ENCODE measurements at places on chromosomes 1 and 21.

GRCh38 chr1:16352842-16353535 is 709 bp upstream of the FBXO42 start:
- no peak for DNase-seq

GRCh38 chr1:18978706-18979105 is 22.2 kb upstream of the IFFO2 start:
- DNase-seq, result no peak

- no peak for DNase-seq
Observed at GRCh38 chr1:5811419-5811818, 180.8 kb downstream of the NPHP4 start.

- no peak for DNase-seq
Observed at GRCh38 chr1:36872858-36873257, 161.5 kb downstream of the GRIK3 start.

DNA sequence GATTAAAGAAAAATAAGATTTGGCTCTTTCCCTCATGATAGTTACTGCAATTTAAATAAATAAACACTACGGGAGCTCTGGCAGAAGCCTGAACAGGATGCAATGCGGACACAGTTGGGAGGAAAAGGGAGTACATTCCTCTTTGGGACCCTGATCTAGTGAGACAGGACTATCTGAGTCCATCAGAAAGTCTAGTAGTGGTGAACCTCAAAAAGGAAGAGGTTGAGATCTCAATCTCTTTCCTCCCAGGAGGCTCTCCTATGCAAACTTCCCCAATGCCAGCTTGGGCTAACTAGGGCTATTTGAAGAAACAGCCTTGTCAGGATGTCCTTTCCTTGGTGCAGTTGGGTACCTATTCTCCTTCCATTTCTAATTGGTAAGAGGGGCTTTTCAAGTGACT is 4.9 kb upstream of the ABCD3 start:
- DNase-seq, result no peak

DNA sequence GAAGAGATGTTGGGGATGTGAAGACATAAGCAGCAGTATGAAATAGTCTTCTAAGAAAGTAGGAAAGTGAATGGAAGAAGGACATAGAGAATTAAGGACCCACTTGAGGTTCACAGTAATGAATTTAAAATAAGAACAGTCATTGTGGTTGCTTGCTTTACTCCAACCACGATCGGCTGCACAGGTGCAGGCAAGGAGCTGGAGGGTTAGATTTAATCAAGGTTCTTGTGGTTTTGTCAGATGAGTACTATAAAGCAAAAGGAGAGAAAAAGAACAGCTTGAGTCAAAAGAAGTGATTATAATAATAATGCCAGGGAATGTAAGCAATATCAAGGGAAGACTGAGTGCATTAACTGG is 46.1 kb upstream of the RBM34 start:
- DNase-seq, result no peak

DNA sequence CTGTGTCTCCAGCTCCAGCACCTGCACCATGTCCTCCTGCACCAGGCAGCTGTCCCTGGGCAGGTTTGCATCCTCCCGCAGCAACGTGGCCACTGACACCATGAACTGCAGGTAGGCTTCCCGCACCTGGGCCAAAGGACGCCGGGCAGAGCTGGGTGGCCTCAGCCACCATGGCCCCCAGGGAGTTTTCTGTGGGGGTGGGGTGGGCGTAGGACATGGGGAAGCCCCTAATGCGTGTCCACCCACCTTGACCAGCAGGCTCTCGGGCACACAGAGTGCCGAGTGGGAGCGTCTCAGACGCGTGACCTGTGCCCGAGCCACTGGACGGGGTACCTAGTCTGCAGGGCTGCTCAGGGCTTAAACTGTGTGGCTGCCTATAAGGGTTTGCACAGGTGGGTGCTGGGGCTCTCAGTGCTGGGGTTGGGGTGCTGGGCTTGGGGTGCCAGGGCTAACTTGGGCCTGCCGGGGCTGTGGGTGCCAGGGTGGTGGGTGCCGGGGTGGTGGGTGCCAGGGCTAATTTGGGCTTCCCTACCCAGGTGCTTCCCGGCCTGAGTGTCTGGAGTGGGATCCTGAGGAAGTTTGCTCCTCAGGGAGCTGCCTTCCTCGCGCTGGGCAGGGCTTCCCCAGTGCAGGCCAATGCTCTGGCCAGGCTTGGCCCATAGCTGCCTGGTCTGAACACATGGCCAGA is 17.7 kb downstream of the PRXL2B start:
- no peak for DNase-seq

DNA sequence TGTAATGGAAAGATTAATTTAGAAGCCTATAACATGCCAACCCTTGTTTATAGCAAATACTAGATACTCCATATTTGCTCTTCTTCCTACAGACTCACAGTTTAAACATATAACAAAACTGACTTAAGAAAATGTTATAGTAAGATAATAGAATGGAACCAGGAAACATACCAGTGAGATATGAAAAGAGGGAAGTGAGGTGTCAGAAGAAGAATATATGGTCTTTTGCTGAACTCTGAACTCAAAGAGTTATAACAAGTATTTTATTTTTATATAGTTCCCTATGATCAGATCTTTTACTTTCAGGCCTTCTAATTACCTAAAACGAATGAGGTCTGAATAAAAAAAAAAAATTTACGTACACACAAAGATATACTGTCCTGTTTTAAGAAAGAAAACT is 20.9 kb downstream of the TMED5 start:
- no peak for DNase-seq

- peak; percentile 18 for DNase-seq
Observed at GRCh38 chr1:22969304-22969709, 3.4 kb downstream of the LACTBL1 start.

- peak; percentile 90 for DNase-seq
Observed at GRCh38 chr1:112704934-112705627, 1.8 kb downstream of the RHOC start.

GRCh38 chr1:112320058-112320457 is 76.0 kb upstream of the CTTNBP2NL start:
- no peak for DNase-seq

- DNase-seq, result no peak
Observed at GRCh38 chr1:32876341-32877210, 5.9 kb upstream of the FNDC5 start.

DNA sequence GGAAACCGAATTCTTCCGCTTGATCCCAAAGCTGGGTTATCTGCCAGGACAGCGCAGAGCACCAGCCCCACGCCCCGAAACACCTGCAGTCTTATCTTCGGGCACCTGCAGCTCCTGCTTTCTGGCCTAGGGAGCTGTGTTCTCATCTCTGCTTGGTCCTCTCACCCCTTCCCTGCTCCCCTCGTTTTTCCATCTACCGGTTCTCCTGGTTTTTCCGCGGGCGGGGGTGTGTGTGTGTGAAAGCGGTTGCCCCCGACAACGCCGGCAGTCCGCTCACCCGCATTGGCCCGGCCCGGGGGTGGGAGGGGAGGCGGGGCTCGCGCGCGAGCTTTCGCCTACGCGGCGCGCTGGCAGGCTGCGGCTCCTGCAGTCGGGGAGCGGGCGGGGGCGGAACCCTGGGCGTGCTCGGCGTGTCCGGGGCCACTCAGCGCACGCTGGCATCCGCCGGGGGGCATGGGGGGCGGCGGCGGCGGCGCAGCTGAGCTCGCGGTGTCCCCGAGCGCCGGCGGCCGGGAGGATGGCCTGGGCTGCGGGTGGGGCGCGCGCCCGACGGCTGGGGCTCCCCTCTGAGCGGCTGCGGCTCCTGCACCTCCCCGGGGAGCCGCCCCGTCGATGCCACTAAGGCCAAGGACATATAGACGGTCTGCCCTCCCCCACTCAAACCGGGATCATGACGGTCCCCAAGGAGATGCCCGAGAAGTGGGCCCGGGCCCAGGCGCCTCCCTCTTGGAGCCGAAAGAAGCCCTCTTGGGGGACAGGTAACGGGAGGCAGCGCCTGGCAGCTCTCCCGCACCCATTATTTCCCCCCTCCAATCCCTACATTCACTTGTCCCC is 3.2 kb downstream of the ATP8B2 start:
- peak; percentile 48 for DNase-seq

GRCh38 chr1:219880765-219881457 is 47.4 kb downstream of the SLC30A10 start:
- DNase-seq, result no peak

- DNase-seq, result peak; percentile 50
Observed at GRCh38 chr1:230268371-230269170, 157.6 kb downstream of the PGBD5 start.

GRCh38 chr1:2041305-2041704 is 8.9 kb upstream of the PRKCZ start:
- DNase-seq, result no peak

- no peak for DNase-seq
Observed at GRCh38 chr1:236677641-236678235, 8.6 kb upstream of the ACTN2 start.

- peak; percentile 15 for DNase-seq
Observed at GRCh38 chr1:9615316-9616063, 26.8 kb downstream of the TMEM201 start.

GRCh38 chr1:172515927-172516326 is 17.0 kb upstream of the SUCO start:
- no peak for DNase-seq

DNA sequence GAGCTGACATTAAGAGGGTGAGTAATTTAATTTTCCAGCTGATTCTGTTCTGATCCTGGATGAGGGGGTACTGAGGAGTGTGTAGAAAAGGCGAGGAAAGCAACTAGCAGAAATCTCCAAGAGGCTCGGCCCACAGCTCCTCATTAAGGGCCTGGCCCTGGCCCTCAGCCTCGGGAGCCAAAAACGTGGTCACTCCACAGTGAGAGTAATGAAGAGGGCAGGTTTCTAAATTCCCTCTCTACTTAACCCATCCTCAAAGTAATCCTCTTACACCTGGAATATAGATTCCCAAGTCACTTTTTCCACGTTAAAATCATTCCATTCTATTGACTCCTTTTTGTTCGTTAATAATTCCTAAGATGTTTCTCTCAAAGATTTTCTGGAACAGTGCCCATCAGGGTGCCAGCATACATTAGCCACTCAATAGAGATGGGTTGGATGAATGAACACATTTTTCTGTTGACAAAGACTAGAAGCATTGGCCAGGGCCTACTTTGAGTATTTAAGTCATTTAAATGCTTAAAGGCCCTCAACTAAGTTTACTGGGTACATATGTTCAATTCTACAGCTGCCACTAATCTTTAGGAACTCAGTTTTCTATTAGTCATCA is 1.1 kb upstream of the COL11A1 start:
- no peak for DNase-seq

GRCh38 chr1:94962409-94963265 is 35.7 kb upstream of the CNN3 start:
- DNase-seq, result peak; percentile 35

DNA sequence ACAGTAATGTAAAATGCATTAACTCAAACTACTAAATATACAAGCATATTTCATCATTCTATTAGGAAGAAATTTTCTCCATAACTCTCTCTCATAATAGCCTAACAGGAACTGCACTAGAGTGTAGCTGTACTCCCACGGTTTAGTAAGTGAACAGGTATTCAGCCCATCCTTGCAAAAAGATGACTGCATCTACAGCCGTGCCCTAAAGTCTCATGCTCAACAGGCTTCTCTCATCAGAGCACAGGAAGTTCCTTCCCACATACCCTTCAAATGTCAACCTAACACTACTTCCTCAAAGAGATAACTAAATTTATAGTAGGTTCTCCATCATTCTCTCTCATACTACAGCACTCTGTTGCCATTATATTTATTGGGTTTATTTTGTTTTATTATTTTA is 251.6 kb downstream of the AKT3 start:
- DNase-seq, result no peak

DNA sequence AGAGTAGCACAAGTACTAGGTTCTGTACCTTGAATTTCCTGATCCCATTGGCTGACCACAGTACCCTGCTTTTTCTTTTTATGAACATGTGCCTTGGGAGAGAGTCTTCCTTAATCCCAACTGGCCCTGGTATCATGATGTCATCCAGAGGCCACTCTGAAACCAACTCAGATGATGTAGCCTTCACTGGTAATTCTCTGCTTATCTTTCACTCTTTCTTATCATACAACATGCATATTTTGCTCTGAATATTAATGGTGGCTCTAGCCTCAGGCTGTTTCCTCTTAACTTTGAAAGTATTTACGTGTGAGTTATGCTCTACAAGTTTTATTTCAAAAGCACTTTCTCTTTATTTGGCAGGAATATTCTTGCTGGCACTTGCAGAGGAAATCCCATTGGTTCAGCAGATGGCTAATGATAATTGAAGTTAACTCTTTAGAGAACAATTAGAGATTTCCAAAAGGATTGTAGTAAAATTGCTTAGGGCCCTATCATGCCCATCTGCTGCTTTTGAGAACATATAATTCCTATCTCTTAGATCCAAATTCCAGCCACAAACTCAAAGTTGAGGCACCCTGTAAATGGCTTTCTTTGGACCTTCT is 86.1 kb downstream of the PTGER3 start:
- DNase-seq, result no peak

- DNase-seq, result no peak
Observed at GRCh38 chr1:200524092-200524491, 96.5 kb downstream of the KIF14 start.

- no peak for DNase-seq
Observed at GRCh38 chr1:107414550-107414949, 273.7 kb downstream of the NTNG1 start.

DNA sequence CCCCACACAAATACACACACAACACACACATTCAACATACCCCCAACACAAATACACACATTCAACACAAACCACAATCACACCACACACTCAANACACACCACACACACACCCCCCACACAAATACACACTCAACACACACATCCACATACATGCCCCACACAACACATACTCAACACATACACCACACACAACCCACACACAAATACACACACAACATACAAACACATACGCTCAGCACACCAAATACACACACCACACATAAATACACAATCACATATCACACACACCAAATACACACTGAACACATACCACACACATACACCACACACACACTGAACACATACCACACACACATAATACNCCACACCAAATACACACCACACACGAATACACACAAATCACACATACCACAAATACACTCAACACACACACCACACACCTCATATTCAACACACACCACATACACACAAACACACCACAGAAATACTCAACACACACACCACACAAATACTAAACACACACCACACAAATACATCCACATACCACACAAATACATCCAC is 48.9 kb downstream of the PRDM15 start:
- no peak for DNase-seq

DNA sequence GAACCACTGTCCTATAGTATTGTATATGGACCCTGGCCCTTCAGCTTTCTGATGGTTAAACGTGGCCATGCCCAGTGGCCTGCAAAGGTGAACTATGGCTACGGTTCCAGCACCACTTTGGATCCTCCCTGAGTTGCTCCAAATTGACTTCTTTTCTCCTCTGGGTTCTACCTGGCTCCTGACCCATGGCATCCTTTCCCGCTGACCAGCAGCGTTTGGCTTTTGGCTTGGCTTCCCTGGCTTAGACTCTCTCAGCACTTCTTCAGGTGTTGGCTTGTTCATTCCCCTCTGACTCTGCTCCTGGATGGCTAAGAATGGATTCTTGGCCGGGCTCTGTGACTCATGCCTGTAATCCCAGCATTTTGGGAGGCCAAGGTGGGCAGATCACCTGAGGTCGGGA is 152.9 kb downstream of the CNIH3 start:
- no peak for DNase-seq

DNA sequence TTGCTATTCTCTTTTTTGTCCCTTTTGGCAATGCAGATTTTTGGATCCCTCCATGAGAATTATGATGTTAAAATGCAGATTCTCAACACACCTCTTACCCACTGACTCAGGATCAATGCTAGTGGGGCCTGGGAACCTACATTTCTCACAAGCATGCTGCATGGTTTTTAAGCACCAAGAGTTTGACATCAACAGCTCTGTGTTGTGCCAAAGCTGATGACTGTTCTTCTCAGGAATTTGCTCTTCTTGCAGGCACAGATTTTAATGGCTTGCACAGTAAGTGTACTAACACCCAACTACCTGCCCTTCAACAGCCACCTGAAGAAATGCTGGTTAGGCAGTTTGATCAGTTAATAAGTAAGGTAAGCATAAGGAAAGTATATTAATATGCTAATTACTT is 468.7 kb downstream of the PTBP2 start:
- DNase-seq, result no peak

All from stromal cell of bone marrow (primary cell).